Lower lobe of right lung (tissue), 2 donors: ENCODE measurements at places on chromosomes 4 and X. TPM values are rescaled to one million over a fixed set of nuclear protein-coding genes. Genes with fewer than 3 reads are reported as not detected.

DNA sequence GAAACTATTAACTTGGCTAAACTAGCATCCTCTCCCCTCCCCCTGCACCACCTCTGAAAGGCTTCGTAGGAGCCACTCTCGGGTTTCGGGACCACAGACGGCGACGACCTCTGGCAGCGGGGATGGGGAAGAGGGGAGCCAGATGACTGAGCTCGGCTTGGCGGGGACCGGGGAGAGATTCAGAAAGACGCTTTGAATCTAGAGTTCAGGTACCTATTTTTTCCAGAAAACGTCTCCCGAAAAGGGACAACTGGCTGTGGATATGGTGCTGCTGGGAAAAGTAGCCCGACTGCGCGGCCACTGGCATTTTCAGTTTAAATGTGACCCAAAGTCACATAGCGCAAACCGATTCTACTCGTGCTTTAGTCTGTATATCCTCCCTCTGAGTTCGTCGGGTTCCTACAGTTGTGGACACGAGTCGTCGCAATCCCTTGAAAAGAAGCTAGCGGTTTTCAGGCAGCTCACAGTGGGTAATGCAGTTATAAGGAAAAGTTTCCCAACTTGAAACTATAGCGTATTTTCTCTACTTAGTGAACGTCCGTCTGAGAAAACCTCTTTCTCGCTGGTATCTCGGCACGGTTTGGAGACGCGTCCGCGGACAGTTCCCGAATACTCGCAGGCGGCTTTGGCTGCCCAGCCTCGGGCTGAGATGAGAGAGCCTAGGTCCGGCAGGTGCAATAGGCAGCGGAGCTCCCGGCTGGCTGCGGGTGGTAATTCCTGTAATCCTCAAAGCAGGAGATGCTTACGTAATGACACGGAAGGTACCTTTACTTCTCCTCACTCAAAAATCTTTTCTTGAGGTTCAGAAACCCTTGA lies 1.3 kb downstream of the PARM1 start:
- H3K27ac ChIP-seq, result peak overlapping the region; percentile 80
- peaks cover 22% of the 10 kb centered on the region for H3K27me3 ChIP-seq
- DNase-seq, result peak; percentile 79
- peak overlapping the region; percentile 59 for H3K4me3 ChIP-seq
- peaks cover 21% of the 10 kb centered on the region for H3K4me1 ChIP-seq

- no peaks in the 10 kb centered on the region for H3K27me3 ChIP-seq
- no peak overlapping the region for H3K27ac ChIP-seq
- no peaks in the 10 kb centered on the region for H3K4me1 ChIP-seq
- DNase-seq, result no peak
- H3K4me3 ChIP-seq, result no peak overlapping the region
- no peaks in the 10 kb centered on the region for H3K36me3 ChIP-seq
Measured at GRCh38 chr4:16988814-16989213, 90.4 kb upstream of the LDB2 start.

DNA sequence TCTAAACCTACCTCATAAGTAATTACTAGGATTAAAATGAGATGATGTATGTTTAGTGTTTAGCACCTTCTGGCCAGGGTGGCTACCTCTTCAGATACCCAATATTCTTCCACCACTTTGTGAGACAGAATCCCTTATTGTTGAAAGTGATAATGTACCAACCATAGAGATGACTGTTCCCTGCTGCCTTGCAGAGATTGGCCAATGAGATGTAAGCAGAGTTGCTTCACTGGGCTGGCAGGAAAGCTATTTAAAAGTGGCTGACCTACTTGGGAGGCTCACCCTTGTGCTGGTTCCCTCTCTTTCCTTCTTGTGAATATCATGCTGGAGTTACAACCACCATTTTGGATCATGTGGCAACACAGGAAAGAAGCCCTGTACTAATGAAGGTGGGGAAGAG lies 58.9 kb downstream of the TMEM154 start:
- H3K27me3 ChIP-seq, result no peaks in the 10 kb centered on the region
- no peak for DNase-seq
- H3K4me1 ChIP-seq, result no peaks in the 10 kb centered on the region
- no peak overlapping the region for H3K4me3 ChIP-seq

DNA sequence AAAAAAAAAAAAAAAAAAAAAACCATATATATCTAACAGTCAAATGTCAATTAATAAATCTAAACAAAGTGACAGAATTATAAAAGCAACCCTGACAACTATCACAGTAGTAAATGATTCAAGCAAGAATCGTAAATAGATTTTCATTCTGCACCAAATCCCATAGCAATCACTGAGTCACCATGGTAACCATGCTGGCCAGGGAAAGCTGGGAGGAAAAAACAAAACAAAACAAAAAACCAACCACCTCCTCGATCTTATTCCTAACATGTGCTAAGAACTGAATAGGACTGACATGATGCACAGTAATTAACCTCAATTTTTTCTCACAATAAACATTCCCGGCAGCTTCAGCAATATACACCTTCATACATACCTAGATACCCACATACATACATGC lies 30.6 kb upstream of the RAB40A start:
- no peaks in the 10 kb centered on the region for H3K27me3 ChIP-seq
- no peak for DNase-seq
- H3K27ac ChIP-seq, result no peak overlapping the region
- no peaks in the 10 kb centered on the region for H3K4me1 ChIP-seq
- no peaks in the 10 kb centered on the region for H3K36me3 ChIP-seq

GRCh38 chr4:151409470-151410313 lies 716 bp downstream of the FHIP1A start:
- H3K4me3 ChIP-seq, result peak overlapping the region; percentile 59
- H3K27me3 ChIP-seq, result peaks cover 6% of the 10 kb centered on the region
- peaks cover 20% of the 10 kb centered on the region for H3K4me1 ChIP-seq
- H3K36me3 ChIP-seq, result no peaks in the 10 kb centered on the region
- DNase-seq, result peak; percentile 47

DNA sequence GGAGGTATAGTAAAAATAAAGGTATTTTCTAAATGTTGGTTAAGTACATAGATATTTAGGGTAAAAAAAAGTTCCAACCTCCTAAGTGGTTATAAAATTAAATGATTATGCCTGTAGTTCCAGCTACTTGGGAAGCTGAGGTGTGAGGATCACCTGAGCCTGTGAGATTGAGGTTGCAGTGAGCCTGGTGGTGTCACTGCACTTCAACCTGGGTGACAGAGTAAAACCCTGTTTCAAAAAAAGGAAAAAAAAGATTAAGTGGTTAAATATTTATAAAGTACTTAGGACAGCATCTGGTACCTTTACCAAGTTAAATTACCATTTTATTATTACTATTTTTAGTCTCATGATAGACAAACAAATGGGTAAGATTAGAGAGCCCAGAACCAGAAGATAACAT lies 1801.0 kb downstream of the C4orf33 start:
- H3K27me3 ChIP-seq, result no peaks in the 10 kb centered on the region
- H3K36me3 ChIP-seq, result no peaks in the 10 kb centered on the region
- DNase-seq, result no peak
- H3K27ac ChIP-seq, result no peak overlapping the region

- H3K4me3 ChIP-seq, result no peak overlapping the region
- H3K27ac ChIP-seq, result no peak overlapping the region
- DNase-seq, result no peak
- H3K4me1 ChIP-seq, result no peaks in the 10 kb centered on the region
Measured at GRCh38 chrX:50842221-50842620, 28.2 kb upstream of the SHROOM4 start.

DNA sequence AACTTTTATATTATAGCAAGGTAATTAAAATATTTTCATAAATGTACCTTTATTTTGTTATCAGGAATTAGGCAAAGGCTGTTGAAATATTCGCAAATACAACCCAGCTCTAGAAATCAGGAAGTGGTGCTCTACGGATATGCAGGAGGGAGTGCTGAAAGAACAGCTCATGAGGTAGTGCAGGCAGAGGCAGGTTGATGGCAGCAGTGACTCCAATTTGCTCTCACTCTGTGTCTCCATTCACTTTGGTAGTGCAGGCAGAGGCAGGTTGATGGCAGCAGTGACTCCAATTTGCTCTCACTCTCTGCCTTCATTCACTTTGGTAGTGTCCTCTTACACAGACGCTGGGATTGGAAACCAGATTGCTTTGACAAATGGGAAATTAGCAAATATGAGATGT lies 277.9 kb downstream of the TRIML1 start:
- no peak for DNase-seq
- no peaks in the 10 kb centered on the region for H3K36me3 ChIP-seq
- H3K4me1 ChIP-seq, result no peaks in the 10 kb centered on the region
- no peak overlapping the region for H3K27ac ChIP-seq
- H3K4me3 ChIP-seq, result no peak overlapping the region

- H3K27me3 ChIP-seq, result no peaks in the 10 kb centered on the region
- H3K36me3 ChIP-seq, result no peaks in the 10 kb centered on the region
- no peak overlapping the region for H3K27ac ChIP-seq
- no peaks in the 10 kb centered on the region for H3K4me1 ChIP-seq
- no peak overlapping the region for H3K4me3 ChIP-seq
- DNase-seq, result no peak
Measured at GRCh38 chrX:131923614-131924250, 99.4 kb upstream of the STK26 start.

DNA sequence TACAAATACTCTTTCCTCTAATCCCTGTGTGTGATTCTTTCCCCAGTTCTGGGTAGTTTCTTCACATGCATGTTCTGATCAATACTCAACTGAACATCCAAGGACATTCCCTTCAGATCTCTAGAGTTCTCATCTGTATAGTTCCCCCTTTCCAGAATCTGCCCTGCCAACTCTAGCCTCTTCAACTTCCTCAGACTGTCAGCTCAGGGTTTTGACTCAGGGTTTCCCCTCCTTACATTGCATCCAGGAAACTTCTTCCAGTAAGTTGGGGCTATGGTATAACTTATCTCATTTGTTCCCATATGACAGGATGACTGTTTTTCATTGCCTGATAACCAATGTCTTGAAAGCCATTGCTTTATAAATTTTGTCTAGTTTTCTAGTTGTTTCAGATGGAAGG lies 14.2 kb upstream of the ANKRD17 start:
- H3K4me1 ChIP-seq, result no peaks in the 10 kb centered on the region
- no peak for DNase-seq
- H3K36me3 ChIP-seq, result no peaks in the 10 kb centered on the region
- no peaks in the 10 kb centered on the region for H3K27me3 ChIP-seq
- H3K27ac ChIP-seq, result no peak overlapping the region

- H3K27ac ChIP-seq, result no peak within 1 kb of the TSS
- DNase-seq, result peak; percentile 54
- H3K4me1 ChIP-seq, result peaks cover 4% of the 10 kb centered on the region
- H3K36me3 ChIP-seq, result no peaks in the 10 kb centered on the region
- peaks cover 26% of the 10 kb centered on the region for H3K27me3 ChIP-seq
Measured at GRCh38 chr4:56821381-56822243, at the start of gene SPINK2. SPINK2 (minus strand) TSS chr4:56821701; CDS start chr4:56821662, 39 bp downstream.

- no peaks in the 10 kb centered on the region for H3K27me3 ChIP-seq
- no peaks in the 10 kb centered on the region for H3K4me1 ChIP-seq
- no peak for DNase-seq
- no peaks in the 10 kb centered on the region for H3K36me3 ChIP-seq
Measured at GRCh38 chrX:31962256-31962655, 890.4 kb upstream of the FTHL17 start.

DNA sequence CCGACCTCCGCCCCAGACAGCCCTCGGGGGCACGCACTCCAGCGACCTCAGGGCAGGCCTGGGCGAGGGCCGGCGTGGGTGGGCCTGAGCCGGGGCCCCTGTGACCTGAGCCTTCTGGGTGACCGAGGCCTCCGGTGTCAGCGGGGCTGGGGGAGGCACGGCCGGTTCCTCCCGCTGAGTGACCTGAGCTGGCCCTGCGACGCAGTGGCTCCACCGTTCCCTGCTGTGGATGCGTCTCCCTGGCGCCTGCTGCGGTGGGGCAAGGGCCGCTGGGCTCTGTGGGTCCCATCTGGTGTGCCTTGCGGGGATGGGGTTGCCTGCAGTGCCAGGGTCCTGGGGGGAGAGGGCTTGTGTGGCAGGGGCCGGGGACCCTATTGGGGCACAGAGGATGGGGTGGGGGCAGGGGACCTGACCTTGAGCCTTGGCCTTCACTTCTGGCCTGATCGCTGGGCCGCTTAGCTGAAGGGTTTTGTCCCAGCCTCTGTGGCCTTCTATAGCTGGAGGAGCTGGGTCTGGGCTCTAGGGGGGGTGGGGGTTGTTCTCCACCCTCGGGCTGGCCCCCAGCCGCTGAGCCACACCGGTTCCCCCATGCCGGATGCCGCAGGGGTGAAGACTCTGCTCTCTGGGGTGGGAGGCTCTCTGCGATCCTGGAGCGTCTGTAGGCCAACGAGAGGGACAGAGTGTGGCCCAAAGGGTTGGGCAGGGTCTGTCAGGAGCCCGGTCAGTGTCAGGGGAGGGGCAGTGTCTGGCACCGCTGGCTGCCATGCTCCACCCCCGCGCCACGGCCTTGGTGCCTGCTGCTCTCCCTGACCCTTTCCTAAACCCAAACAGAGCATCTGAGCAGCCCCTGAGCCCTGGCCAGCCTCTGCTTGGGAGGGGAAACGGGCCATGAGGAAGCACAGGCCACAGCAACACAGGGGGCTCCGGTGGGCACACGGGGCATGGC lies 2.3 kb downstream of the NAT8L start:
- peaks cover 4% of the 10 kb centered on the region for H3K4me1 ChIP-seq
- H3K36me3 ChIP-seq, result no peaks in the 10 kb centered on the region
- peaks cover 39% of the 10 kb centered on the region for H3K27me3 ChIP-seq
- DNase-seq, result peak; percentile 45

DNA sequence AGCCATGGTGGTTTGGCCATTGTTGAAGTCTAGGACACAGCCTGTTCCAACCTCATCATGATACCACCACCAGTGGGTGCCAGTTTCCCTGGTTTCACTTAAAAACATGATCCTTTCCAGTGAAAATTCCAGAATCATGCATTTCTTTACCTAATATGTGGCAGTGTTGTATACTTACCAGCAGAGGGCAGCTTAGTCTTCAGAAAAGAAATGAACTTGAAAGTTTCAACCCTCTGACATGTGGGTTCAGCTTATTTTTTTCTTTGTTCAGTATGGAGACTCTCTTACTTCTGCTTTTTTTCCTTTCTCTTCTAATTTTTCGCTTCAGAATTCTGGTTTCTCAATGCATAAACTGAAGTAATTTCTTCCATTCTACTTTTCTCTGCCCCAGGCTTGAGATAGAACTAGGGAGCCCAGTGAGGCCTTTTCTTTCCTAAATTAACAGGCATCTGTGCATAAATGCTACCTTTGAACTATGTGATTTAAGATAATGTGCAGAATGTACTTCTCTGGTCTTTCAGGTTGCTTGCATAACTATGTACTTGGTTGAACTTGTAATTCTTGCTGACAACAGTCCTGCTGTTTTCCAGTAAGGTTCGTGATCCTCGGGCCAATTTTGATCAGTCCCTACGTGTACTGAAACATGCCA lies 10.7 kb downstream of the LIAS start:
- H3K4me3 ChIP-seq, result no peak overlapping the region
- no peaks in the 10 kb centered on the region for H3K4me1 ChIP-seq
- H3K36me3 ChIP-seq, result peaks cover 49% of the 10 kb centered on the region
- H3K27me3 ChIP-seq, result no peaks in the 10 kb centered on the region
- peak overlapping the region; percentile 15 for H3K27ac ChIP-seq

DNA sequence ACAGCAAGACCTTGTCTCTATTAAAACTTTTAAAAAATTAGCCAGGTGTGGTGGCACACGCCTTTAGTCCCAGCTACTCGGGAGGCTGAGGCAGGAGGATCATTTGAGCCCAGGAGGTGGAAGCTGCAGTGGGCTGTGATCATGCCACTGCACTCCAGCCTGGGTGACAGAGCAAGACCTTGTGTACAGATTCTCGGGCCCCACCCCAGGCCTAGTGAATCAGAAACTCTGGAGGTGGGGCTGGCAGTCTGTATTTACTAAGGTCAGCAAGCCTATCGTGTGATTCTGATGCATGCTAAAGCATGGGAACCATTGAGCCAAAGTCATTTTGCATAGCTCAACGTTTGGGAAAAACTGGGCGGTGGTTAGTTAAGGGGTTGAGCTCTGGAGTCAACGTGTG lies 3.5 kb downstream of the S100G start:
- H3K27ac ChIP-seq, result no peak overlapping the region
- no peaks in the 10 kb centered on the region for H3K36me3 ChIP-seq
- H3K4me1 ChIP-seq, result no peaks in the 10 kb centered on the region

RTL9 gene
- not detected for total RNA-seq

SPIN2A gene
- 0.74 TPM for total RNA-seq

SHROOM3 gene
- 62.0 TPM for total RNA-seq
